ENCODE measurements at places on chromosomes 2 and 18.

DNA sequence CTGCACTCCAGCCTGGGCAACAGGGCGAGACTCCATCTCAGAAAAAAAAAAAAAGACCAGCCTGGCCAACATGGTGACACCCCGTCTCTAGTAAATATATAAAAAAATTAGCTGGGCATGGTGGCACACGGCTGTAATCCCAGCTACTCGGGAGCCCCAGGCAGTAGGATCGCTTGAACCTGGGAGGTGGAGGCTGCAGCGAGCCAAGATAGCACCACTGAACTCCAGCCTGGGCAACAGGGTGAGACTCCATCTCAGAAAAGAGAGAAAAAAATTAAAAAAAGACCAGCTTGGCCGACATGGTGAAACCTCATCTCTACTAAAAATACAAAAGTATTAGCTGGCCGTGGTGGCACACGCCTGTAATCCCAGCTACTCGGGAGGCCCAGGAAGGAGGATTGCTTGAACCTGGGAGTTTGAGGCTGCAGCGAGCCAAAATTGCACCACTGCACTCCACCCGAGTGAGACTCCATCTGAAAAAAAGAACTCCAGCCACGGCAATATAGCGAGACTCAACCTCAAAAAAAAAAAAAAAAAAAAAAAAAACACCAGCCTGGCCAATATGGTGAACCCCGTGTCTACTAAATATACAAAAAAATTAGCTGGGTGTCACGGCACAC is 346.1 kb upstream of the PLGLB2 start:
- DNase-seq, result no peak

DNA sequence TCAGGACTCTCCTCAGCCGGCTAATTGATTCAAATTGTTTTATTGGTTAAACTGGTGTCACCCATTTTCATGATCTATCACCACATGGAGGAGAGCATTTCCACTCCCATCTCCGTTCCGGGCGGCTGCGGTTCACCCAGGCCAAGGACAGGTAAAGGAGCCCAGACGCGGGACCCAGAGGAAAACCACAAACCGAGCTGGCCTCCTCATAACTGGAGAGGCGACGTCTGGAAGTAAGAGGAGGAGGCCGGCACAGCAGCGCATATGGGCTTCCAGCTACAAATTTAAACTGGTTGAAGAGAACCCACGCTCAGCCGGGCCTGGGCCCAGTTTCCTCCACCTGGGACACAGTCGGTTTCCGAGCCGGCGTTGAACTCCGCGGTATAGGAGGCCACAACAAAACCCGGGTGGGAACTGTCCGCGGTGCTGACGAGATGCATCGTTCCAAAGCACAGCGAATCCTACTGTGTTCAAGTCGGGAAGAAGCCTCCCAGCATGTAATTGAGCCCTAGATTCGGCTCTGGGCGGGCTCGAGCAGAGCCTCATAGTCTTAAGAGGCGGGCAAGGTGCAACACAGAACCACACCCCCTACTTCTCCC is 3.0 kb upstream of the SKOR2 start:
- DNase-seq, result no peak

- DNase-seq, result no peak
Measured at GRCh38 chr2:168439536-168439935, 16.5 kb upstream of the CERS6 start.

DNA sequence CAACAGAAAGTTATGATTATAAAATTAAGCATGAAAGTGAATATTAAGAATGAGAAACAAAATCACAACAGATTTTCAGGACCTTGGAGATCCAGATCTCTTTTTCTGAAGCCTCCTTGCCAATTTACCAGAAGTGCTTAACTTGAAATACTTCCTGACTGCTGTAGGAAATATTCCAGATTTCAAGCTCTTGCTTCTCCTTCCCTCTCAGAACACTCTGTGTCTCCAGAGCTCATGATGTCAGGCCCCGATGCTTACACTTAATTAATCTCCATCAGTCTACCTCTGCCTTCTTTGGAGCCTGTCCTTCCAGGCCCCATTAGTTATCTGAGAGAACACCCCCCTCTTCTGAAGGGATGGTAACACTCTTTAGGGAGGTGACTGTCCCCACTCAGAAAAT is 20.7 kb upstream of the NT5C1B start:
- DNase-seq, result no peak

DNA sequence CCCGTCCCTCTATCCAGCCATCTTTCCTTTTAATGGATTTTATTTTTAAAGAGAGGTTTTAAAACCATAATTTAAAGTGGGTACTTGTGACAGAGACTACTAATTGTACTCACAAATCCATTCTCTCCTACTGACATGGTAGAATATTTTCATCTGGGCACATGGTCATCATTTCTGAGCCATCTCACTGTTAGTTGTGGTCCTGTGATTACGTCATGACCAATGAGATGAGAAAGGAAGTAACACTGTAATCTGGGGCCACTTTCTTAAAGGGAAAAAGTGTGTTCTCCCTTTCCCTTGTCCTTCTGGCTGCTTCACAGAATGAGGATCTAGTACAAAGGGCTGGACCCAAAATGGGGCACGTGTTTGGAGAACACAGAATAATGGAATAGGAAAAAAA is 538.7 kb downstream of the CMPK2 start:
- DNase-seq, result no peak

DNA sequence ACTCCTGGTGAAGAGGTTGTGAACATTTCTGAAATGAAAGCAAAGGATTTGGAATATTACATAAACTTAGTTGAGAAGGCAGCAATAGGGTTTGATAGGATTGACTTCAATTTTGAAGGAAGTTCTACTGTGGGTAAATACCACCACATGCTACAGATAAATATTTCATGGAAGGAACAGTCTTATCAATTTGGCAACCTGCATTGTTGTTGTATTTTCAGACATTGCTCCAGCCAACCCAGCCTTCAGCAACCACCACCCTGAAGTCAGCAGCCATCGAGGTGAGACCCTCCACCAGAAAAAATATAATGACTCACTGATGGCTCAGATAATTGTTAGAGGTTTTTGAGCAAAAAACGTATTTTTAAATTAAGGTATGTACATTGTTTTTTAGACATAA is 10.0 kb downstream of the RDH14 start:
- no peak for DNase-seq

DNA sequence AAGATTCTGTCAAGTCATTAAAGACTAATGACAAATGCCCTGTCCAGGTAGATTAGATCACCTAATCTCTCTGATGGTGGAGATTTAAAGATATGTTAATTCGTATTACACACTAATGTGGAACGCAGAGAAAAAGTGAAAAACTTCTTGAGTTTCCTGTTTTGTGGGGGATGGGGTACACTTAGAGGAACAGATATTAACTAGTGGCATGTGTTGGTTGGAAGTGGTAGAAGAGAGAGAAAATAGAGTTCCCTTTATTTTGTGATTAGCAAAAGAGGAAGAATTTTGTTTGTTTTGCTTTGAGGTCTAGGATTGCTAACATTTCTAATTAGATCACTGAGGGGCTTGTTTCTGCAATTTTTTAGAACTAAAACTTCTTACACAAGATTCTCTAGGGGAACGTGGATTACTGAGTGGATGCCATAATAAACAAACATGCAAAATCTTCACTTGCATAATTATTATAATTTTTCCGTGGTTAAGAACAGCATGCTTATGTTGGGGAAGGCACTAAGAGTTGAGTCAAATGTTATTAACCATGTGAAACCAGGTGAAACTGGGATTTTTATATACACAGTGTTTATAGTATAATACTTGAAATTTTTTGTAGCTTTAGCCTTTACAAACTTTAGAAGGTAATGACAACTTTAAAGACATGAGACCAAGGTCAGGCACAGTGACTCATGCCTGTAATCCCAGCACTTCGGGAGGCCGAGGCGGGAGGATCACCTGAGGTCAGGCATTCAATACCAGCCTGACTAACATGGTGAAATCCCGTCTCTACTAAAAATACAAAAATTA is 97.4 kb upstream of the STK17B start:
- DNase-seq, result peak; percentile 35

DNA sequence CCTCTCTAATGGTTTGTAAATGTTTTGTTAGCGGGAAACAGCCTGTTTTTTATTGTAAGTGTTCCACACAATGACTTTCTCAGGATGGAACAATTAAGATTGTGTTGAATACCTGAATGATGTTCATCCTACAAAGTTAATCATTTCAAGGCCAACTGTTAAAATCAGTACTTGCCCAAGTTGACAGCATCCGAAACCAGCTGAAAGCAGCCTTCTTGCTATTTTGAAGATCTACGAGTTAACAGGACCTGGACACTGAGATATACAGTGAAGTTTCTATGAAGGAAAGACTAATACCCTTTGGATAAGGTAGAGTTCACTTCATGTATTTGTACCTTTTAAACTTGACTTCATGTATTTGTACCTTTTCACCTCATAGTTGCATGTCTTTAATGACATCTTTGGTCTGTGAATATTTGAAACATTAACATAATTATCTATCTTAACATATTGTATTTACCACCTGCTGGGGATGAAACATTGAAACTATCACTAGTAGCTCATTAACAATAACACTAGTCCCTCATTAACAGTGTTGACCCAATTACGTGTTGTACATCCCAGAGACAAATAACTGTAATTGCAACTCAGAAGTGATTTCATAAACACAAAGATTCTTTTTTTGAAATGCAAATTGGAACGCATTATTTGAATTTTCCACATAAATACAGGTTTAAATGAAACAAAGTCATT is 556.0 kb upstream of the MEX3C start:
- DNase-seq, result no peak

DNA sequence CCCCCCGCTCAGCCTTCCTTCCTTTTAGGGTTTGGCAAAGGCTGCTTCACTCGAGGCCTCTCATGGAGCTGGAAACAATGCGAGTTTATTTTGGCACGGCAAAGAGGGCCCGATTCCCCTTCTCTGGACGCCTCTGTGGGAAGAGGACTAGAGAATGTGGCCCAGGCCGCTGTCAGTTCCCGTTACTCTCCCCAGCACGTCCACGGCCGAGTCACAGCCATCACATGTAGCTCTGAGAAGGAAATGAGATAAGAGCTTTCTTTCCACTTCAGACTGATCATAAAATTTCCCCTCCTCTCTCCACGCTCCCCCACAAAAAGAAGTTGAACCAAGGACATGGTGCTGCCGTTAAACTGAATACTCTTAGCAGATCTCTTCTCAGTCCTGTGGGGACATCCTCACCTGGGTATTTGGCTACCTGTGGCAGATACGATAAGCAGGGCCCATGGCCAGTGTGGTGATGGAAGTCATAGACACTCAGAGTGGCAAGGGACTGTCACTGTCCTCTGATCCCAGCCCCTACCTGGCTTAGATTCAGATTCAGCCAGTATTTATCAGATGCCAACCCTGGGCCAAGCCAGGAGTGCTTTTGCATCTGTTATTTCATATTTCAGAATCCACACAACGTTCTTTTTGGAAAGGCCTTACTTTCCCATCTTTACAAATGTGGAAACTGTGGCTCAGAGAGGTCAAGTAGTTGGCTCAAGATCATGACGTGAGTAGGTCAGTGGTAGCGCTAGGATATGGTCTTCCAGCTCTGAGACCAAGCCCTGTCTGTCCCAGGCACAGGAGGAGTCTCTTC is 101.2 kb downstream of the MCFD2 start:
- DNase-seq, result no peak

DNA sequence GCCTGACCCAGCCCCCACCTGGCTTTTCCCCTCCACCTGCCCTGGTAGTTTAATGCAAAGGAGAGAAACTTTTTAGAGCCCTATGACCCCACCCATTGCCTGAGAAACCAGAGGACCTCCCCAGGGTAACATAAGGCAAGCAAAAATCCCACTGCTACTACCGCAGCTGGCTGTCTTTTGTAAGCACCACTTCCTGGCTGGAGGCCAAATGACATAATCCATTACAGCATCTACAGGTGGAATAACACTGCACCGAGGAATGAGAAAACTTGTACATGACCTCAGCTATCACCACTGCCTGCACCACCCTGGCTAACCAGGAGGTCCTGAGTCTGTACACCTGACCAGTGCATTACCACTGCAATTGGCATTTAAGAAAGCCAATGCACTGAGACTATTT is 149.6 kb upstream of the GALNT5 start:
- DNase-seq, result no peak

DNA sequence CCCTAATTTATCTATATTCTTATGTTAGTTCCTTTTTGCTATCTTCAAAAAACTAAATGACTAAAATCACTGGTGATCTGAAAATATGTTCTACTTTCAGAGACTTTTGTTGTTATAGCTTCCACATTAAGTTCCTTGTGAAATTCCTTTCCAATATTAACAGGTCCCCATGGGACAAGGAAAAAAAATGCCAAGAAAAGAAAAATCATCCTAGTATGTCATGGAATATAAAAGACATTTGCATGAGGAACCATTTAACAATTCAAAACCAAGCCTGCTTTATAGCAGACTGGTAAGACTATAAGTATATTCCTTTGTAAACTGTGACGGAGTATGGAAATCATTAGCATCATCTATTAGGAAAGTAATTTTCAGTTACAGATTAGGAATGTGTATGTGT is 48.1 kb downstream of the COBLL1 start:
- no peak for DNase-seq

- DNase-seq, result peak; percentile 42
Measured at GRCh38 chr2:62197011-62197924, 1.4 kb downstream of the B3GNT2 start.

DNA sequence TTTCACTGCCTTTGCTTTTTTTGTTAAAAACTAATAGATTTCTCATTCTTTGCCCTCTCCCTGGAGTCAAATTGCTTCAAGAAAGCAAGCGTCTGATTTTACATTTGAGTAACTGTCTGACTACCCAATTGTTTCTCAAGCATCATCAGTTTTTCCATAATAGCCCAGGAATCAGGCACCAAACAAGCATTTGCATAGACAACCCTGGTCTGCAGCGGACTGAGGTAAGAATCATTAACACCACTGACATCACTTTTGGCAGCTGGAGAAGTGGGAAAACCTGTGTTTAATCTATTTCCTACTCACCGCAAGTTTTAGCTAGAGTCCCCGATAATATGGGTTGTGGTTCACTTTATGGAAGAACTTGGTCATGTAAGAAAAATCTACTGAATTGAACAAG is 55.7 kb downstream of the IRS1 start:
- DNase-seq, result no peak

DNA sequence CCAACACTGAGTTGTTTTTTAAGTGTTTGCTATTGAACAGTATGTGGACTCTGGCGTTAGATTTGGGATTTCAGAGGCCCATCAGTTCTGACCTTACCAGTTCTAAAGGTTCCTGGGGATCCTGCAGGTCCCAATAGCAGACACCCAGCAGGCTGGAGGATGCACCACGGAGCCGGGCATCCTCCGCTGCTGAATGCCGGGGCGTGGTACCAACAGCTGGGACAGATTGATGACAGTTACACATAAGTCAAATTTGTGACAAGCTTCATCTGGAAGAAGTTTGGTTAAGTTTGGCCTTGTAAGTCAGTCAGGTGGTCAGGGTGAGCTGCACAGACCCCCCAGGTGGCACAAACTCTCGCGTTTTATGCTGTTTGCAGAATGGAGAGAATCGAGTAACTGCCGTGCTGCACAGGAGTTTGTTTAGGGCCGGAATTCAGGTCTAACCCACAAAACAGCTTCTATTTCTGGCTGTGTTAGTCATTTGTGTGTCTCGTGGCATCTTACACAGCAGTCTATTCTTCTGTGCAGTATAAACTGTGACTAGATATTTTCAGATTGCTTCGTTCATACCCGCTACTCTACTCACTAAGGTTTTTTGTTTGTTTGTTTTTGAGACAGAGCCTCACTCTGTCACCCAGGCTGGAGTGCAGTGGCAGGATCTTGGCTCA is 19.2 kb downstream of the CTDP1 start:
- DNase-seq, result no peak
